ENCODE measurements at places on chromosomes 13 and 19. TPM values are rescaled to one million over a fixed set of nuclear protein-coding genes. Genes with fewer than 3 reads are reported as not detected.

DNA sequence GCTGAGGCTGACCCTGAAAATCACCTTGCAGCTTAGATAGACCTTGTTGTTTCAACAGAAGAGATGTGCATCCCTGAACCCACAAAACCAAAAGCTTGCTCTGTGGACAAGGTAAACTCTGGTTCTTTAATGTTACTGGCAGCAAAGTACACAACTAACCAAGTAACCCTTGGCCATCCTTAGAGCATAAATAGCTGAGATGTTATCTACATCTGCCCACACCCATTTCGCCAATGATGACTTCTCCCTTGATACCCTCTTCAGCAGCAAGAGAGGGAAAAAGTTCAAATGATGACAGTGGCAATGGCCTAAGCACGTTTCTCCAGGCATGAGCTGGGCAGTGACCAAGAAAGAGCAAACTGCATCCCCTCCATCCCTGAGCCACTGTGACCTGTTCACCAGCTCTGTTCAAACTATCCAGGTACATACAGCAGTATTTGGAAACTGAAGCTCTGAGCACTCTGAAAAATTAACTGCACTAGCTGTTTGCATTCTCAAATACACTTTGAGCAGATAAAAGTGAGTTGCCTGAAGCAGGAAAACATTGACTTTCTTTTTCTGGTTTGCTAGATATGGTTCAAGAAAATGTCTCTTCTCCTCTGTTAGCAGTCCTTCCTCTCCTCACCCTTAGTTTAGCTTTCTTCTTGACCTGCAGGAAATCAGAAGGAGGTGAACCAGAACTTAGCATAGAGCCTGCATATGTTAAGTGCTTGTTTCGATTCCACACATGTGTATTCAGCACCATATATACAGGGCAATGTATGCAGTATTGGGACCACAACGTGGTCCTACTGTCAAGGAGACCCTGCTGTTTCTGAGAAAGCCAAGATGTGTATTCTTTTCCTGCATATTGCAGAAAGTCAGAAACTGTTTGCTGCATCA lies 231.7 kb downstream of the FOXO1 start:
- H3K27me3 ChIP-seq, result no peaks in the 10 kb centered on the region
- no peaks in the 10 kb centered on the region for H3K36me3 ChIP-seq
- H3K27ac ChIP-seq, result no peak overlapping the region

The GARIN5A gene
- total RNA-seq, result 1.4 TPM

DNA sequence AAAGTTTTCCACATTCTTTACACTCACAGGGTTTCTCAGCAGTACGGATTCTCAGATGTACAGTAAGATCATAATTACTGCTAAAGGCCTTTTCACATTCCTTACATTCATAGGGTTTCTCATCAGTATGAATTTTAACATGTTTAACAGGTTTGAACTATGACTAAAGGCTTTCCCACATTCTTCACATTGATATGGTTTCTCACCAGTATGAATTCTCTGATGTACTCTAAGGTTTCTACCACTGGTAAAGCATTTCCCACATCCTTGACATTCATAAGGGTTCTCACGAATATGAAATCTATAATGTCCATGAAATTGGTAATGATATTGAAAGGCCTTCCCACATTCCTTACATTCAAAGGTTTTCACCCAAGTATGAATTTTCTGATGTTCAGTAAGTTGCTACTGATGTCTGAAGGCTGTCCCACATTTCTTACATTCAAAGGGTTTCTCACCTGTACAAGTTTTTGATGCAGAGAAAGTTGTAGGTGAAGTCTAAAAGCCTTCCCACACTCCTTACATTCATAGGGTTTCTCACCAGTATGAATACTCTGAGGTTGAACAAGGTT lies 22.0 kb downstream of the ZNF780B start:
- H3K27ac ChIP-seq, result no peak overlapping the region
- peaks cover 16% of the 10 kb centered on the region for H3K36me3 ChIP-seq
- no peak overlapping the region for H3K4me3 ChIP-seq

- no peaks in the 10 kb centered on the region for H3K36me3 ChIP-seq
- no peak overlapping the region for H3K27ac ChIP-seq
- H3K4me3 ChIP-seq, result no peak overlapping the region
- H3K4me1 ChIP-seq, result no peaks in the 10 kb centered on the region
These were observed 13.5 kb downstream of the OR10H4 start for GRCh38 chr19:15962319-15962718.

DNA sequence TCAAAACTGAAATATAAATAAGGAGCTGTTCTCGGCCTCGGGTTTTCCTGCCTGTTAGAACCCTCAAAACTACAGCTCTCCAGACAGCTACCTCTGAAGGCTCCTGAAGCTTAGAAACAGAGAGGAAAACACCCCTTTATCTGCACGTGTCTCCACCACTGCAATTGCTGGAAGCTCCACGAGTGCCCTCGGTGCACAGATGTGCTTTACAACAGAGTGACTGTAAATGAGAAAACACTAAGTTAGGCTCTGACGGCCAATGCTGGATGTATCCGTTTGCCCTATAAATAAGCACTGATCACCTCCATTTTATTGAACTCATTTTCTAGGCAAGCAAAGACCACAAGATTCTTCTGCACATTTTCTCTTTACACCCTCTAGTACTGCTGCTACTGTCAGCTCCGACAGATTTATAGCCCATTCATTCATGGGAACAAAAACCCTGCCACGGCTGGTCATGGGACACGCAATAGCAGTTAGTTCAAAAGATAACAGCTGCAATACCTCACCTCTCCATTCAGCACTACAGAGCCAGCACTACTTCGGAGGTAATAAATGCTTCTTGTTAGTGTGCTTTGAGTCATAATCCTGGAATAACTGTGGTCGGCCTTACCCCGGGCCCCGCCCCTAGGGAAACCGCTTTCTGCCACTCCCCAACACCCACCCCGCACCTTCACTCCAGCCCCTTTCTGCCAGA lies 241.1 kb upstream of the ZNF507 start:
- no peaks in the 10 kb centered on the region for H3K4me1 ChIP-seq
- H3K4me3 ChIP-seq, result no peak overlapping the region
- no peak for DNase-seq
- no peaks in the 10 kb centered on the region for H3K36me3 ChIP-seq
- no peaks in the 10 kb centered on the region for H3K27me3 ChIP-seq

DNA sequence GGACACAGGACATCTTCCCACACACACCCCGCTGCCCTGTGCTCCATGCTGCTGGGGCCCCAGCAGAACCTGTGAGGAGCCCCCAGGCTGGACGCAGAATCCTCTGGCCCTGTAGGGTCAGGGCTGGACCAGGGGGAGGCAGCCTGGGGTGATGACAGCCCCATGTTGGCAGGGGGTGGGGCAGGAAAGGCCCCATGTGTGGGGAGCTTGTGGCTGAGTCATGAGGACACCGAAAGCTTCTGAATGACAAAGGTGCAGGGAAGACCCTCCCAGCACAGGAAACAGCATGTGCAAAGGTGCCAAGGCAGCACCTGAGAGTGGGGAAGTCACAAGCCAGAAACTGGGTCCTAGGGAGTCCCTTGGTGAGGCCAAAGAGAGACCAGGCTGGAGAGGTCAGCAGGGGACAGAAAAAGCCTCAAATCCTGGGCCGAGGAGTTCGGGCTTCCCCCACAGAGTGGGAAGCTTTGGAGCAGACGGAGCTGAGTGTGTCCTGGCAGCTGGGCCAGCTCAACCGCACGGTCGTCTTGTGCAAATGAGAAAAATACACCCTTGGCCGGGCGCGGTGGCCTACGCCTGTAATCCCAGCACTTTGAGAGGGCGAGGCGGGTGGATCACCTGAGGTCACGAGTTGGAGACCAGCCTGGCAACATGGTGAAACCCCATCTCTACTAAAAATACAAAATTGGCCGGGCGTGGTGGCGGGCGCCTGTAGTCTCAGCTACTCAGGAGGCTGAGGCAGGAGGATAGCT lies 17.5 kb downstream of the ATP8B3 start:
- H3K4me3 ChIP-seq, result no peak overlapping the region
- DNase-seq, result no peak
- no peak overlapping the region for H3K27ac ChIP-seq
- no peaks in the 10 kb centered on the region for H3K36me3 ChIP-seq

- no peaks in the 10 kb centered on the region for H3K27me3 ChIP-seq
- DNase-seq, result no peak
- H3K36me3 ChIP-seq, result no peaks in the 10 kb centered on the region
- no peaks in the 10 kb centered on the region for H3K4me1 ChIP-seq
- H3K4me3 ChIP-seq, result no peak overlapping the region
These were observed 2.7 kb downstream of the DMRTC2 start for GRCh38 chr19:41847351-41848105.

The GALP gene
- not detected for total RNA-seq

- H3K27me3 ChIP-seq, result no peaks in the 10 kb centered on the region
- no peak overlapping the region for H3K4me3 ChIP-seq
- no peak overlapping the region for H3K27ac ChIP-seq
- DNase-seq, result no peak
These were observed 146.4 kb upstream of the RFC3 start for GRCh38 chr13:33671560-33671959.

GRCh38 chr13:95492044-95492801 lies 60.3 kb upstream of the CLDN10 start:
- H3K4me1 ChIP-seq, result no peaks in the 10 kb centered on the region
- no peaks in the 10 kb centered on the region for H3K27me3 ChIP-seq
- H3K36me3 ChIP-seq, result no peaks in the 10 kb centered on the region
- peak; percentile 32 for DNase-seq
- no peak overlapping the region for H3K4me3 ChIP-seq

DNA sequence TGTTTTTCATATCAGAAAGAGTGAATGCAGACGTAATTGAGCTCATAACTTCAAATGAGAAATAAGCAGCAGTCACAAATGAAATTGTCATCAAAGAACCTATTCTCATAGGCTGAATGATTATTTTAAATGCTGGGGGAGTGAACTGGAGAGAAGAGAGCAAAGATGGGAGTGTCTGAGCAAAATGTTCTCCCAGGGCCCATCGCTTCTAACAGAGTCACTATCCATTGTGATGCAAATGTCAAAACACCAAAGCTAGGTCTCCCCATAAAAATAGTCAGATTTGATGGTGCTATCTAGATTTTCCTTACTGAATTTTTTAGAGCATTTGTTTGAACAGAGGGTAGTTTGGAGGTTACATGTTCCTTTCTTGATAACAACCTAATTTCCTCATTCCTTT lies 278.7 kb downstream of the PCDH9 start:
- H3K36me3 ChIP-seq, result no peaks in the 10 kb centered on the region
- no peak overlapping the region for H3K4me3 ChIP-seq
